ENCODE measurements at places on chromosomes 12 and 14.

DNA sequence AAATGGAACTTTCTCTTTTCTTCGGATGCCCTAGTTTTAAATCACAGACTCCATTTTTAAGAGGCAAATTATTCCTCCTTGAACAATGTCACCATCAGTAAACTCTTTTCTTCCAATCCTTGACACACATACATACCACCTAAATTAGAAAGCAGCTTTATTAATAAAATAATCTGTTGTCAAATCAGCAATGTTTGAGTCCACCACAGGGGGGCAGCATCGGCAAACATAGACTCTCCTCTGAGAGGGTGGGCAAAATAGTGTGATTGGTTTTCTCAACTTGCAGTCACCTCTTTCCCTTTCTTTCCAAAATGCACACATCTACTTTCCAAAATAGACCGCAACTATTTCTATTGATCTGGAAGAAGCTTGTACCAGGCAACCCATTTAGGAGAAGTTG, 438.4 kb upstream of the OR4E1 start:
- peak; percentile 13 for DNase-seq

DNA sequence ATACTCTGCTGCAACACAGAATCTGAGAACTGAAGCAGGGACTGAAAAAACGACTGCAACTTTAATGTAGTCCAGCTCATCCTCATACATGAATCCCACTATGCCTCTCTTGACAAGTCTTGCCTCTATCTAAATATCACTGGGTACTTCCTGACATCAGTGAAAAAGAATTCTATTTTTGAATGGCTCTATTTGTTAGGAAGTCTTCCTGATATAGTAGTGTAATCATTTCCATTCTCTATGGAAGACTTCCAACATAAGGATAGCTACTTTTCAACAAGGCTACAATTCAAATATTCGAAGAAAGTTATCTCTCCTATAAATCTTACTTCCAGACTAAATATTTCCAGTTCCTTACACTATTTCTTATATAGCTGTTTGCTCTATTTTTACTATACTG, 167.5 kb downstream of the MDGA2 start:
- no peak for DNase-seq

GRCh38 chr14:42855085-42855484, 1248.4 kb downstream of the LRFN5 start:
- no peak for DNase-seq

- no peak for DNase-seq
Observed at GRCh38 chr14:101506211-101506925, 54.9 kb upstream of the DIO3 start.

DNA sequence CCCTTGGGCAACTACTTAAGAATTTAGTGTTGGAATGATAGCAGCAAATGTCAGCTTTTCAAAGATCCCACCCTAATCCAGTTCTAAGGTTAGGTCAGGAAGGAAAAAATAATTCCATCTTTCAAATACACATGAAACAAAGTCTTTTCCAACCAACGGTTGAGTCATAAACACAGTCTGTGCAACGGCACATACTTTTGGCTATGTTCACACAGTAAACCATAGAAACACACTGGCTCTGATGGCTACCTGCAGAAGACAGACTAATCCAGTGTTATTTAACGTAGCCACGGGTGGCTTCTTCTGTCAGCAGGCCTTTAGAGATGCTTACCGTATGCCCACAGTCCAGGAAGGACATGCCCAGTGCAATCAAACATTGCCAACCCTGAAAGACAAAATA, 35.7 kb downstream of the HIGD1C start:
- DNase-seq, result no peak

- DNase-seq, result no peak
Observed at GRCh38 chr12:81284137-81284536, 206.3 kb downstream of the ACSS3 start.

GRCh38 chr14:75724414-75725204, 63.6 kb downstream of the TTLL5 start:
- DNase-seq, result no peak

- peak; percentile 8 for DNase-seq
Observed at GRCh38 chr12:3035815-3036702, 41.1 kb upstream of the TSPAN9 start.

DNA sequence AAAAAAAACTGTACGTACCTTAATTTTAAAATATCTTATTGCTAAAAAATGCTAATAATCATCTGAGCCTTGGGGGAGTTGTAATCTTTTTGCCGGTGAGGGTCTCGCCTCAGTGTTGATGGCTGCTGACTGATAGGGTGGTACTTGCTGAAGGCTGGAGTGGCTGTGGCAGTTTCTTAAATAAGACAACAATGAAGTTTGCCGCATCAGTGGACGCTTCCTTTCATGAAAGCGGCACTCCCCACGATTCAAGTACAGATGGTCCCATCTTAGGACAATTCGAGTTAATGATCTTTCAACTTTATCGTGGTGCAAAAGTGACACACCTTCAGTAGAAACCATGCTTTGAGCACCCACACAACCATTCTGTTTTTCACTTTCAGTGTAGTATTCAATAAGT, 7.6 kb upstream of the PLD4 start:
- no peak for DNase-seq

- no peak for DNase-seq
Observed at GRCh38 chr12:11016937-11017336, 5.5 kb downstream of the TAS2R19 start.

DNA sequence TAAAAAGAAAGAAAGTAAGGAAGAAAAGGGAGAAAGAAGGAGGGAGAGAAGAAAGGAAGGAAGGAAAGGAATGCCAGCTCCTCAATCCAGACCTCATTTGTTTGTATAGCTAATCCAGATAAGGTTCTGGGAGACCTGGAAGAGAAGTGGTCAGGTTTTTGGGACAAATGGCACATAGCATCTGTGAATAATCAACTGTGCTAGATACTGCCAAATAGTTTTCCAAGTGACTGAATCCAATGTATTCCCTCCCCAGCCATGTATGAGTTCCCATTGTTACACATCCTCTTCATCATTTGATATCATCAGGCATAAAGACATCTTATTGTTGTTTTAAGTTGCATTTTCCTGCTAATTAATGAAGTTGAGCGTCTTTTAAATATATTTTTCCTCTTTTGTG, 18.6 kb upstream of the PTGR2 start:
- no peak for DNase-seq

- DNase-seq, result no peak
Observed at GRCh38 chr14:61520576-61520975, 174.7 kb upstream of the HIF1A start.

GRCh38 chr12:72346363-72346944, 74.3 kb downstream of the TRHDE start:
- peak; percentile 41 for DNase-seq

DNA sequence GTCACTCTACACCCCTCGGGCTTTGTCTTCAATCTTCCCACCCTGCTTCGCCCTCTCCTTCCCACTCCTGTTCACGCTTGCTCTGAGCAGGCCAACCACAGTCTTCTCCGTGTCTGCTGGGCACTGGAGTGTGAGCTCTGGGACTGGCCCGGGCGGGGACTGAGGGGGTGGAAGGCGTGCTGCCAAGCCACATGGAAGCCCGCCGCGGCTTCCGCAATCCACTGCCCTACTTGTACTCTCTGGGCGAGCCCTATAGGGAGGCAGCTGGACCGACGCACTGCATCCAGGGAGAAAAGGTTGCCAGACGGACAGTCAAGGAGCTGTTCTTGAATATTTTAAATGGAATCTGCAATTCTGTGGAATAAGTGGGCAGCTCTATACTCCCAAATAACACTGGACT, 24.8 kb downstream of the GOLGA3 start:
- DNase-seq, result no peak

DNA sequence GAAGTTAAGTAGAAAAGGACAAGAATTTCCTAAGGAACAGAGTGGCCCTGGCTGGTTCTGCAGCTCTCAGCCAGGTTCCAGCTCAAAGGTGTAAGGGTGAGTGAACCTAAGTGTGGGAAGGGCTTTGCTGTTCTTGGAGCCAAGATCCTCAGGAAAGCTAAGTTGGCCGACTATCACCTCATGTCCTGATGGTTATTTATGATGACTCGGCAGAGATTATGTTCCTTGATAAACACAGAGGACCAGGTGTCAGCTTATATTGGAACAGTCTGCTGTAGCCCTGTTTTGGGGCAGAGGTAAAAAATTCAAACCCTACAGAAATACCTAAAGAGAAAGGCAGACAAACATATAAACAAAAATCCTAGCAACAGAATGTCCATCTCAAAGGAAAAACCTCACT, 128.5 kb downstream of the TBX3 start:
- no peak for DNase-seq

- DNase-seq, result peak; percentile 59
Observed at GRCh38 chr14:95515596-95516552, 576 bp downstream of the SYNE3 start.

GRCh38 chr12:19757317-19757877, 318.1 kb downstream of the AEBP2 start:
- peak; percentile 55 for DNase-seq

GRCh38 chr12:115172521-115172920, 488.5 kb upstream of the TBX3 start:
- no peak for DNase-seq

GRCh38 chr14:94697773-94698556, 71.9 kb downstream of the GSC start:
- no peak for DNase-seq

- no peak for DNase-seq
Observed at GRCh38 chr14:93011141-93011529, 88.2 kb downstream of the CHGA start.

DNA sequence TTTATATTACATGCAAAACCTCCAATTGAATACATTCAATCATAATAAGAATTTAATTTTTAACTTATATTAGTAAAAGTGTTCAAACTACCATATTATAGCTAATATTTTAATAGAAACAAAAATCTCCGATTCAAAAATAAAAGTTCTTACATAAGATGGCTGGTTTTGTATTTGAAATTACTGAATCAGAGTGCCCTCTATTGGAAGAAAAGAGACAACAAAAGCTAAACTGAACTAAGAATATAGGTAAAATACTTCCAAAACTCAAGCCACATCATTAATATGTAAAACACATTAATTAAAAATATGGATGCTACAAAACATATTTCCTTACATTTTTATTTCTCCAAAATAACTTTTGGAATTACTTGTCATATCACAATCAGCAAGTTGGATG, 120.3 kb downstream of the GARIN6 start:
- DNase-seq, result peak; percentile 42

GRCh38 chr12:23350808-23351207, 598.7 kb downstream of the SOX5 start:
- no peak for DNase-seq

- no peak for DNase-seq
Observed at GRCh38 chr12:112121780-112122565, 3.4 kb upstream of the TRAFD1 start.

DNA sequence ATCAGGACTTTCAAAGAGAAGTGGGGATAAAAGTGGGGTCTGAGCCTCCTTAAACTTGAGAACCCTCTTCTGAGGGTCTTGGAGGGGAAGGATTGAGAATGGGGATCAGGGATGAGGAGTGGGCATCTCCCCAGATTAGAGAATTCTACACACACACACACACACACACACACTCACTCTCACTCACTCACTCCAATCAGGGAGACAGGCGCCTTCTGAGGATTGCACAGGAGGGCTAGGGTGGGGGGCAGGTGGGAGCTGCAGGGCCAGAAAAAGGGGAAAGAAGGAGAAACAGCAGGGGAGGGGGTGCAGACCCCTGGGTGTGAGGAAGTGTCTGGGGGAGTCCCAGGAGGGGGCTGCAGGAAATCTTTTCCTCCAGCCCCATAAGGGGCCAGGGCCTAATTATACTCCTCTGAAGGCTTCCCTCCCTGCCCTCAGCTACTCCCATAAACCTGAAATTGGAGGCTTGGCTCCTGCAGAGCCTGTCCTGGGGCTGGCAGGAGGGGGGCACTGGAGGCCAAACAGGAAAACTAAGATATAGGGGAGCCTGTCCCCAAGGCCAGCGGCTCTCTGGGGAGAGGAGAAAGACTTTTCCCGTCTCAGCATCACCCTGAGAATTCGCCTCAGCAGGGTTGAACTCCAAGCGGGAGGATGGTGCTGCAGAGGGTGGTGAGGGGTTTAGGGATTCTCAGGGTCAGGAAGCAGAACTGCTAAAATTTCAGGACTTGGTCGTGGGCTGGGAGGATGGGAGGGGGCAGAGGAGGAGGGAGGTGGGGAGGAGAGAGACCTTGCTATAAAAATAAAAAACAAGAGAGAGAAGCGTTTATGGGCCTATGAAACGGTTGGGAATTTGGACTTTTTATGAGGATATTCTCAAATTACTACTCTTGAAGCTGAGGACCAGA, 1.6 kb downstream of the HOXC9 start:
- DNase-seq, result no peak

GRCh38 chr12:57521525-57522010, 1.1 kb upstream of the MBD6 start:
- no peak for DNase-seq

DNA sequence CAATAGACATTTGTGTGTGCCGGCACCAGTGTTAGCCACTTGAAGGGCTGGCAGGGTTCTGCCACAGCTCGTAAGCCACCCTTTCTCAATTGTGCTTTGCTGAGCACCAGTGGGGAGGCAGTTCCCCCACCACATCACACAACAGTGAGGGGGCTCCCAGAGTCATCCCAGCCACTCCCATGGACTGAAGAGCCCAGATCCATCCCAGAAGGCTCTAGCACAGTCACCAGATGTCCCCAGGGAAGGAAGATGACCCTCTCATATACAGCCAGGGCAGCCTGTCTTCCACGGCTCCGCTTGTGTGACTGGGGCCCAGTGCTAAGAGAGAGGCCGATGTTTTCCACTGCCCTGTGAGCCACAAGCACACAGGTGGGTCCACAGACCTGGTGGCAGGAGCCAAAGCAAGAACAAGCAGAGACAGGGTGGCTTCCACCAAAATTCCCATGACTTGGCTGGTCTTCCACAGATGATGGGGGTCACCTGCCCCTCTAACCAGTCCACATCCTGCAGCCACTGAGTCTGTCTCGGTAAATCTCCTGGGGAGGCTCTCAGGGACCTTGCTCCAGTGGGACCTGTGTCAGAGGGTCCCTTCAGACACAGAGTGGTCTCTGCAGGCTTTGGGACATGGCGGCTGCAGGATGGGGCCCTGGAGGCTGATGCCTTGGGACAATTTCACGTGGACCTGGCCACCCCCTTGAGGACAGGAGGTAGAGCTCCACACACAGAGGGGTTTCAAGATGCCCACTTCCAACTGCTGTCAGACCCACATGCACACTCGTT, 71.9 kb upstream of the DDX11 start:
- DNase-seq, result no peak

DNA sequence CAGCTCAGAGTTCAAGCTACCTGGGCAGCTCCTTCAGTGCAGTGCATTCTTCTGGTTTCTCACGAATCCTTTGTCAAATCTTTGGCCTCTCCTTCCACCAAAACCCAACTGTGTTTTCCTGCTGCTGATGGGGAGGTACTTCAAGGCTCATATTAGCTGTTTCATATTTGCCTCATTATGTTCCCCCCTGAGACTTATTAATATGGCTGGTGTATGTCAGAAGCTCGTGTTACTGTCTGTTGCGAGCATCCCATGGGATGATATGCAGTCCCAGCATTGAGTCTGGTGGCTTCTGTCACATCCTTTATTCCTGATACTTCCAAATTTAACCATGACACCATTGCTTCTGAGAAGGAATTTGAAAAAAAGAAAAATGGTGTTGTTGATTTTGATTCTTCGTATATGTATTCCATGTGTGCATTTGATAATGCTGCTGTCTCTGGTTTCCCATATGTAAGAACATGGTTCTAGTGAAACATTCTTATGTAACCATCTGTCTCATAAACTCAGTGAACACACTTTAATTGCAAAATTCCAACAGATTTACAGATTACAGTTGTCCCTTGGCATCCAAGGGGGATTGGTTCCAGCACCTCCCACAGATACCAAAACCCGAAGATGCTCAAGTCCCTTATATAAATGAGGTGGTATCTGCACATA, 149.1 kb downstream of the KICS2 start:
- no peak for DNase-seq

All from AML-193 (cell line).